ENCODE measurements at places on chromosomes 3 and 15.

GRCh38 chr3:111332488-111333080 is 209.4 kb upstream of the CD96 start:
- no peak for DNase-seq

DNA sequence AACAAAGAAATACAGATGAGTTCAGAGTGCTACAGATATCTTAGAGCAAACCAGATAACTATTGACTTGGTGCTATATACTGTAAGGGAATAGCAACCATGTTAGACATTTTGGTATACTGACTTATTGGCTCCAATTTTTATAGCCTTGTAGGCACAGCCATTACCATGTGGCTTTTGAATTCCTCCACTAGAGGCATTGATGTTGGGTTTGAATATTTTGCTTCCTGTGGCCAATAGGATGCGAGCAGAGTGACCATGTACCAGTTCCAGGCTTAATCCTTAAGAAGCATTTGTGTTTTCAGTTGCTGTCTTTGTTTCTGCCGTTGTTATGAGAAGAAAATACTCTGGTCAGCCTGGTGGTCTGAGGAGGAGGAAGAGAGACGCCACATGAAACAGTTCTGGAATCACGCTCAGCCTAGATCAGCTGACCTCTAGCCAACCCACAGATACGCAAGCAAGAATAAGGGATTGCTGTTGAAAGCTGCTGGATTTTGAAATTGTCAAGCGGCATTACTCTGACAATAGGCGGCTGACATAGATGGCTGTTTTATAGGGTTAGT is 109.4 kb upstream of the TNIK start:
- DNase-seq = no peak

GRCh38 chr3:17122758-17123157 is 238.0 kb downstream of the PLCL2 start:
- no peak for DNase-seq

DNA sequence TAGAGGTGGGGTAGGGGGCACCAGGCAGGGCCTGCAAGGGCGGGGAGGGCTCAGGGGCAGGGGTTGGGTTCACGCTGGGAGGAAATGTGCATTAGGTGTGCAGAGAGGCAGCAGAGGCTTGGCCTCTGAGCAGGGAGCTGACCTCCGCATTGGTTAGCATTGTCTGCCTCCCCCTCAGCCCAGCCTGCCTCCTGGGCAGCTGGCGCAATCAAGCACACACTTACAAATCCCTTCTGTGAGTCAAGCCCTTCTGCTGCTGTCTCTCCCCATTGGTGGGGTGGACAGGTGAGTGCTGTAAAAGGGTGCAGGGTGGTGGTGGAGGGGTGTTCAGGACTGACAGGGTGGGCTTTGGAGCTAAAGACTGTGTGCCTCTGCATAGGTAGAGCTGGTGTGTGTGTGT is 9.3 kb downstream of the LOXL1 start:
- DNase-seq = no peak

GRCh38 chr15:79209690-79210089 is 72.8 kb upstream of the ANKRD34C start:
- no peak for DNase-seq

DNA sequence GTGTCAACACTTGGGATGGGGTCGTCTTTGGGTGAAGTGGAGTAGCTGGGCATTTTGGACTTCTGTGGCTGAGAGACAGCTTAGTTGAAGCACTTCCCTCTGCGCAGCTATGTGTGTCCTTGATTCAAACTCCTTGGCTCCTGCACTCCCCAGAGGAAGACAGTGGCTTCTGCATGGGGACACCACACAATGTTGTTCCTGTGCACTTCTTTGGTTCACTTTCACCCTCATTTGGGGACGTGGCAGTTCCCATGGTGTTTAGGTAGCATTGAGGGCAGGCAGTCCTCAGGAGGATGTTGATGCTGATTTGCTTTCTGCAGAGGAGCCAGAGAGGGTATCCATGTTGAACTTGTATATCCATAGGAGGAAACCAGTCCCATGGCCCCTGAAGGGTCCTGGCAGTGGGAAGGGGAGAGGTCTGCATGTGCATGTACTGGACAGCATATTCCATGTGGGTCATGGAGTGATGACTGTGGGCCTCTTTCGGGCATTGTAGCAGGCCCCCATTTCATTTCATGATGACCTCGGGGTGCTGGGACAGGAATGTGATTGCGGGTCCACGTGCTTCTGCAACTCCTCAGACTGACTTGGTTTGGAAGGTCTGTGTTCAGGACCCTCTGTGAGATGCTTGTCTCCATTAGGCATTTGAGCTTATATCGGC is 135.4 kb downstream of the SNRPN start:
- no peak for DNase-seq

GRCh38 chr3:182023843-182024242 is 312.1 kb downstream of the SOX2 start:
- DNase-seq = no peak

- DNase-seq = no peak
Observed at GRCh38 chr15:81087066-81087465, 47.0 kb upstream of the CFAP161 start.

DNA sequence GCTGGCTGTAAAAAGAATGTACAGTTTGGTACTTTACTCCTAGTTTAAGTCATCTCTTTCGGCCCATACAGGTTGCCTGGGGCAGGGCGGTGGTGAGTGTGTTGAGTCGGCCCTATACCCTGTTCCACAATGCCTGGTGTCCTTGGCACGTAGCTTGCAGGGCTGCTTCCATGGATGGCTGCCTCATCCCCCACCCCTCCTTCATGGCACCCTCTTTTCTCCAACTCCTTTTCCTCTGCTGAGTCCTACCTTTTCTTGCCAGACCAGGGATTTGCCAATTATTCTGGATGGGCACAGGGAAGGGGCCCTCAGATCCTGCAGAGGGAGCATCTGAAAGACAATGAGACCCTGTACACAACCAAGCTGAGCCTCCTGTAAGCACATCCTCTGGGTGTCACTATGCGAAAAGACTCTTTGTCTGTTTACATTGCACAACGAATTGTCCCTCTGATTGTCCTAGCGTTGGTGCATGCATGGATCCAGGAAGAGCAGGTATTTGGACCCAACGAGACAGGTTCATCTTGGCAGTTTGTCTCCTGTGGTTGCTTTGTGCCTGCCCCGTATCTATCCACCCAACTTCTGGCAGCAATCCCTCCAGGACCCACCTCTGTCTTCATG is 73.6 kb upstream of the CGNL1 start:
- DNase-seq = no peak

DNA sequence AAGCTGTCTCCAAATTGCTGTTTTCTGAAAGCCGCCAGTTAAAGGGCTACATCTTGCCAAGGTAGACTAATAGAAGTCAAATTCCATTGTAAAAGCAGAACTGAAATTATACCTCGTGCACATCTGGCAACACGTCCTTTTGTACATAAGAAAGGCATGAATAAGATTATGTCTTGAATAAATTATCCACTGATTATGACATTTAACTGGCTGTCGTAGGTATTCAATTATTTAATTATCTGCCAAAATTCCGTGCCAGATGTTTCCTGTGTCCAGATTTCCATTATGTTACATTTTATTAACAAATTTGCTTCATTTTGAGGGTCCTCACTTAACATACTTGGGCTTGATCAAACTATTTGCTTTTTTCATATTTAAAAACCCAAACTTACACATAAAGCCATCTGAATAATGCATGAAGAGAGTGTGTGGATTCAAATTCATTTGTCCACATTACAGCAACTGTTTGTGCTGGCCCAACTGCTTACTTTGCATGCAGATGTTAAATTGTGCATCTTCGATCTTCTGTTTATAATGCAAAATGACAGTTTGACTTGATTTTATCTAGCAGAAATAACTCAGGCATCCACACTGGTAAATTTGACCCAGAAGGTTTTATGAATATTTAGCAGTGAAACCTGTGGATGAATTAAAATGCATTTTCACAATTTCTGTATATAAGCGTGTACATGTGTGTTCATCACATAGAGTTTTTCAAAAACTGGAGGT is 701.5 kb downstream of the ZNF385D start:
- DNase-seq = no peak

- DNase-seq = no peak
Observed at GRCh38 chr3:141834292-141834691, 42.2 kb upstream of the ATP1B3 start.

DNA sequence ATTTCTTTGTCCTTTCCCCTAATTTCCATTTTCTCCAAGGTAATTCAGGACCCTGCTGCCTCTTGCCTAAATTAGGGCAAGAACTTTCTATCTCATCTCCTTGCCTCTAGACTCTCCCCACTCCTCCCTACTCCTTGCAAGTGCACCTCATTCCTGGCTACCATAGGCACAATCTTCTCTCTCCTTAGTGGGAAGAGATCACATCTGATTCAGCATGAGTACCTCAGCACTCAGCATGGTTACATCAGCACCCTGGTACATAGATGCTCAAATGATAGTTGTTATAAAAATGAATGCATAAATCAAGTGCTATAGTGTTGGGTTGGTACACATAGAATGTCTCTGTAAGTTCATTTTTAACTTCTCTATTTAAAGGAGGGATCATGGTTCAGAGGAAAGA is 313.4 kb upstream of the RASGRP1 start:
- no peak for DNase-seq

DNA sequence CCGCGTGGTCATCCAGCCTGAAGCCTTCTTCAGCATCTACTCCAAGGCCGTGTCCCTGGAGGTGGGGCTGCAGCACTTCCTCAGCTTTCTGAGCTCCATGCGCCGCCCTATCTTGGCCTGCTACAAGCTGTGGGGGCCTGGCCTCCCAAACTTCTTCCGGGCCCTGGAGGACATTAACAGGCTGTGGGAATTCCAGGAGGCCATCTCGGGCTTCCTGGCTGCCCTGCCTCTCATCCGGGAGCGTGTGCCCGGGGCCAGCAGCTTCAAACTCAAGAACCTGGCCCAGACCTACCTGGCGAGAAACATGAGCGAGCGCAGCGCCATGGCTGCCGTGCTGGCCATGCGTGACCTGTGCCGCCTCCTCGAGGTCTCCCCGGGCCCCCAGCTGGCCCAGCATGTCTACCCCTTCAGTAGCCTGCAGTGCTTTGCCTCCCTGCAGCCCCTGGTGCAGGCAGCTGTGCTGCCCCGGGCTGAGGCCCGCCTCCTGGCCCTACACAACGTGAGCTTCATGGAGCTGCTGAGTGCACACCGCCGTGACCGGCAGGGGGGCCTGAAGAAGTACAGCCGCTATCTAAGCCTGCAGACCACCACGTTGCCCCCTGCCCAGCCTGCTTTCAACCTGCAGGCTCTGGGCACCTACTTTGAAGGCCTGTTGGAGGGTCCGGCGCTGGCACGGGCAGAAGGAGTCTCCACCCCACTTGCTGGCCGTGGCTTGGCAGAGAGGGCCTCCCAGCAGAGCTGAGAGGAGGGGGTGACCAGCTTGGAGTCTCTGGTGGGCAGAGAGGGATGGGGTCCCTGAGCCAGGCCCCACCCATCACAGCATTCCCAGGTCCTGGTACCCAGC is 37.9 kb downstream of the GOLGA6A start:
- no peak for DNase-seq

- DNase-seq = peak; percentile 77
Observed at GRCh38 chr15:39172380-39173281, 408.2 kb upstream of the THBS1 start.

DNA sequence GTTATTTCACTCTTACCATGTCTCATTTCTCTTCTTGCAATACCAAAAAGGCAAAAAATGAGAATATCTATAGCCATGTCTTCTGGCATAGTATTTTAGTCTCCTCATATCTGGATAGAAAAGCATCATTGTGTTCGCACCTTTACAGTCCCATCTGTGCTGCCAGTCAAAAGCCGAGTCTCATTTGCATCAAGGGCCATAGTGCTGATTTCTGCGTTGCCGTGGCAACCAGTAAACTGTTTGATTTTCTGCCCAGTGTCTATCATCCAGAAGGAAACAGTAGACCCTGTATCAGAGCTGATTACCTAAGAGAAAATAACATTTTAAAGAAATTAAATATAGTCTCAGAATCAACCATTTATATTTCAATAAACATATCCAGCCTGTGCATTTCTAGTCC is 86.1 kb upstream of the SERPINI2 start:
- DNase-seq = no peak

- no peak for DNase-seq
Observed at GRCh38 chr3:175518459-175518858, 659.3 kb downstream of the NAALADL2 start.

DNA sequence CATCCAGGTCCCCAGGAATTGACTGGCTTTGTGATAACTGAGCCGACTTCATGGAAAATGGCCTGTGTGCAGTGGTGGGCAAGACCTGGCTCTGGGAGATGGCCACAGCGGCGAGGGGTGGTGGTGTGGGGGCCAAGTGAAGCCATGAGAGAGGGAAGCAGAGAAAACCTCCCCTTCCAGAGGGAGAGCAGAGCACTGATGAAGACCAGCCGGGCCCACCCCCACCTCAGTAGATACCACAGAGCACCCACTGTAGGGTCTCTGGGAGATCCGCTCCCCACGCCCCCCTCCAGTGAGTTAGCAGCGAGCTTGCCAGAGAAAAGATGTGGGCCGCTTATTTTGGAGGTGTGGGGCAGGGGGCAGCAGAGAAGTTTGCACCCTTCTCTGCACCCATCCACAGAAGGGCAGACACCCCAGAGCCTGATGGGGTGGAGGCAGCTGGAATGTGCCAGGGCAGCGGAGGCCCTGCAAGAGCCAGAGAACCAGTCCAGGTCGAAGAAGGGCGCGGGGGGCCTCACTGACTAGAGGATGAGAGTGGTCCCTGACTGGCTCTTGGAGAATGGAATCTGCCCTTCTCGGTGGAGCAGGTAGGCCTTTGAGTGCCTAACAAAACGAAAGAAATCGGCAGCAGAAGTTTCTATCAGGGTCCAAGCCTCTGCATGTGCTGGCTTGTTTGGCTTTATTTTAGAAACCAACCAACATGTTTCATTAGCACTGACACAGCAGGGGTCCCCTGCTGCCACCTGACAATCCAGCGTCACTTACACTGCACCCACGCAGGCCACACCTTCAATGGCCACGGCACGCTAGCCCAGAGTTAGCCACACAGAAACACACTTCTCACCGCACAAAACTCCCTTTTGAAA is 28.3 kb downstream of the MELTF start:
- DNase-seq = no peak

- no peak for DNase-seq
Observed at GRCh38 chr3:8969241-8969640, 6.0 kb upstream of the RAD18 start.

DNA sequence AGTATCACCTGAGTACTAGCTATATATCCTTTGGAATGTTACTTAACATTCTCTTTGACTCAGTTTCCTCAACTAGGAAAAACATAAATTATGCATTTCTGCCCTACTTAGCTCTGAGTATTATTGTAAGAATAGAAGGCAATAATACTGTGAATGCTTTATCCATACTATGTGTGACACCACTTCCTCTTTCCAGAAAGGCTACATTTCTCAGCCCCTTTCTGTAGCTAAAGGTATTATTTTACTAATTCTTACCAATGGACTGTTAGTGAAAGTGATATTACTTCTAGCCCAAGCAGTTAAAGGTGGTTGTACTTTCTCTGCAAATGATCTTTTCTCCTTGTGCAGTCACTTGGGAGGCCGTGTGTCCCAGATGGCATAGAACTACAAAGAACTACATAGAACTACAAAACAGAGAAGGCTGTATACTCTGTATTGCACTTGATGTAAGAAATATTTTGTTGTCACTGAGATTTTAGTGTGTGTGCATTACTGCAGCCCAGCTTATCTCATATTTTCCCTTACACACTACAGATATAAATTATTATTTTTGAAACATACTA is 35.1 kb downstream of the MYH15 start:
- DNase-seq = no peak

GRCh38 chr15:61700803-61701202 is 359.4 kb downstream of the VPS13C start:
- DNase-seq = no peak
